ENCODE measurements at places on chromosomes 1 and 21.

- no peak for DNase-seq
These were observed 293.7 kb downstream of the RGS7 start for GRCh38 chr1:241063276-241063675.

DNA sequence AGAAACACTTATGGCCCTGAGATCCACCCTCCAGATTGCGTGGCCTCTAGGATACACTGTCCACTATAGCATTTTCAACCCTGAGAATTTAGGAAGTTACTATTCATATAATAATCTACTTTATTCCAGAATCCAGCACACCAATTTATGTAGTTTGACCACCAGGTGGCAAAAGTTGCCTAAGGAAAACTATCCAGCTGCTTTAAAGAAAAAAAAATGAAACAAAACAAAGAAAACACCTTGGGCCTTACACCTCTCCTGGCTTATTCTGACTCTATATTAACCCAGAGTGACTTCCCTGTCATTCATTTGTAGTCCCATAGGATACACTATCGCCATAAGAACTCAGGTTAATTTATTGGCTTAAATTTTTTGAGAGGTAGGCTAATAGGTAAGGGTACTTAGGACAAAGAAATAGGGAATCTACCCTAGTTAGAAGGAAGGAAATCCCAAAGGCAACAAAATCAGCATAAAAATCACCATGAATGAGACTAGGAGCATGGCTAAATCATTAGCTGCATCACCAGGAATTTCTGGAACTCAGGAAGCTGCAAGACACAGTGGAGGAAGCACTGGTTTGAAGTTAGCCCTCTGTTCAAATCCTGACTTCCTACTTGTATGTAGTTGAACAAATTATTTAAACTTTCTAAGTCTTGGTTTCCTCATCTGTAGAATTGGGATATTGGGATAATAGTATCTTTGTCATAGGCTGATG is 107.5 kb downstream of the SPAG17 start:
- no peak for DNase-seq

- no peak for DNase-seq
These were observed 200.7 kb downstream of the CHRM3 start for GRCh38 chr1:239587066-239587465.

- no peak for DNase-seq
These were observed 109.7 kb upstream of the IRF2BP2 start for GRCh38 chr1:234719454-234720251.

GRCh38 chr1:54609301-54609921 is 13.9 kb downstream of the FAM151A start:
- DNase-seq: no peak

GRCh38 chr1:6603915-6604558 is 1.4 kb upstream of the KLHL21 start:
- DNase-seq: peak; percentile 63

DNA sequence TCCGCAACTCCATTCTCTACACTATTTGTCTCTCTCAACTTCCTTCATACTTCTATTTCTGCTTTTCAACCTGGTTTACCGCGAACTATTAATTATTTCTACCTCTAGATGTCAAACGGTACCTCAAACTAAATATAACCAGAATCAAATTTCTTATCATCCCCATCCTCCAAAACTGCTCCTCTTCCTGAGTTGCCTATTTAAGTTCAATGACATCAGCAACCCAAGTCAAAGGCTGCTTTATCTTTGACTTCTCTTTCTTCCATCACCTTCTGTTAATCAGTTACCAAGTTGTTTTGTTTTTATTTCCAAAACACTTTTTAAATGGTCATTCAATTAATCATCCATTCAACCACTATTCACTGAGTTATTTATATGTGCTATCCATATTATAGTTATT is 171.9 kb downstream of the COL24A1 start:
- no peak for DNase-seq

DNA sequence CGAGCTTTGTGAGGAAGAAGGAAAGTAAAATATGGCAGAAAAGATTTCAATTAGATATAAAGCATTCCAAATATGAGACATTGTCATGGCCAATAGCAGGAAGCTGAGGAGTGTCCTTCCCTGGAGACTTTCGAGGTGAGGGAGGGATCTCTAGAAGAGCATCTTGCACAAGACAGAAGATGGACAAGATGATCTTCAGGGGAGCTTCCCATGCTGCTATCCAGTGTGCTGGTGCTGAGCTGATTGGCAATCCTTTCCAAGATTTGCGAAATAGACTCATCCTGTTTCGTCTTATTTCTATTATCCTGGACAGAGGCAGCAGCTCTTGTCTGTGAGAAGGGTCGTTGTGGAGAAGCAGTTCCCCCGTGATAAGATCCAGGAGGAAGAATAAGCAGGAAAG is 342.0 kb upstream of the CAMK1G start:
- no peak for DNase-seq

- no peak for DNase-seq
These were observed 7.5 kb downstream of the CCDC27 start for GRCh38 chr1:3759796-3760195.

GRCh38 chr1:25356441-25356840 is 18.3 kb downstream of the TMEM50A start:
- no peak for DNase-seq

DNA sequence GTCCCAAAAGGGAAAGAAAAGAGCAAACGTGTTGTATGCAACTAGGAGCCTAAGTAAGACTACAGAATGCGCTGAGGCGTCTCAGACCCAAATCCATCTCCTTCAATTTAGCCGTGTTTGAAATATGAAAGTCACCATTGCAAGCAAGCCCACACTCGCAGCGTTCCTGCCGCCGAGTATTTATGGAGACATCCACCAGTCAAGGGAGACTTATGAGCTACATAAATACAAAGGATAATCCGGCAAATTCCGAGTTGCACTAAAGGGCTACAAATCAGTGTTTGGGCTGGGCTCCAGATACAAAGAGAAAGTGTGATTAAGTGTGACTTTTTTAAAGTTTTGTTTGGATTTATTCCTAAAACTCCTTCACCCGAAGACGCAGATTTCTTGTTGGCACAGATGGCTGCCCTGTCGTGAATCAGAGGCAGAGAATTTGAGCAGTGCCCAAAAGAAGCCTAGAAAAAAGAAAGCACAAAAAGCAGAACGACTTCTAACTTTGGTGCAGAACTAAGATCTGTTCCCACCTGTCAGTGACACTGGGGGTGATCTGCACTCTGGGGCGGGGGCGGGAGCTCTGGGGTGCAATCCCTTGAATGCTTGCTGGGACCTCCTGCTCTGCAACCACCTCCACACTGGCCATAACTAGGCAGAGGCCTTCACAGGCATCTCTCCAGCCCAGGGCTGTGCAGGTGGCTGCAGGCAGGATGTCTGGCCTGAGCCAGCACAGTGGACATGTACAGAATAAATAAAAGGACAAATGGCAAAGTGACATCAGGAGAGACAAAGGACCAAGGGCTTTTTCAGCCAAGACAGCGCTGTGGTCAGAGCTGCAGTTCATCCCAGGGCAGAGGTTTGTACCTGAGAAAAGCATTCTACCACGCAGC is 489.7 kb downstream of the NPHP4 start:
- no peak for DNase-seq

DNA sequence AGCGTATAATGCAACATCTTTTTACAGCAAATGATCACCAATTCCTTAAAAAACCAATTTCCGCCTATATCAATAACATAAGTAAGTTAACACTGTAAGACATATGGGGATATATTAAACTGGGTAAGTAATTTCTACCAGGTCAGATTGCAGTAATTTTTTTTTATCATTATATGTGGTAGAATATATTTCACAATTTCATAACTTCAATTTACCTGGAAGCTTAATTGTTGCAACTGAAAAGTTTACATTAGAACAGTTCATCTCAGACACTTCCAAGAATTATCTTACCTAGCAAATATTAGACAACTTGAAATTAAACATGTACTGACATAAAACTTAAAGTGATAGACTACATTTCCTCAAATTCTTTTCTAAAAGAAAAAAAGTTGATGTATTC is 51.9 kb upstream of the ASPM start:
- no peak for DNase-seq

- no peak for DNase-seq
These were observed 1.5 kb downstream of the TMEM201 start for GRCh38 chr1:9590201-9590600.

- peak; percentile 41 for DNase-seq
These were observed 1.1 kb downstream of the HTR6 start for GRCh38 chr1:19665496-19666465.

DNA sequence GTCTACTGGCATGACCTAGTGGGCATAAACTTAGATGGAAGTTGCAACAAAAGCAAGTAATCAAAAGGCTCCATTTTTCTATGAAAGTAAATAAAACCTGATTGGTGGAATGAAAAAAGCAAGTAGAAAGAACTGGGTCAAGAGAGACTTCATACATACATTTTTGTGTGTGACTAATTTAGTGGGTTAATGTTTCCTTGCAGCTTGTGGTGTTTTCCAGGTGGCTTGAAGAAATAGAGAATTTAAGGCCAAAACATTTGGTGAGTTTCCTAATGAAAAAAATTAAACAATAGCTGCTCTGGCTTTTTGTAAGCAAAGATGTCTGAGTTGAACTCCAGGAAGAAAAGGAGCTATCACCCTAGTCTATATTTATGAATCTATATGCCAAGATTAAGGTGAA is 71.0 kb downstream of the ZC3H11B start:
- no peak for DNase-seq

DNA sequence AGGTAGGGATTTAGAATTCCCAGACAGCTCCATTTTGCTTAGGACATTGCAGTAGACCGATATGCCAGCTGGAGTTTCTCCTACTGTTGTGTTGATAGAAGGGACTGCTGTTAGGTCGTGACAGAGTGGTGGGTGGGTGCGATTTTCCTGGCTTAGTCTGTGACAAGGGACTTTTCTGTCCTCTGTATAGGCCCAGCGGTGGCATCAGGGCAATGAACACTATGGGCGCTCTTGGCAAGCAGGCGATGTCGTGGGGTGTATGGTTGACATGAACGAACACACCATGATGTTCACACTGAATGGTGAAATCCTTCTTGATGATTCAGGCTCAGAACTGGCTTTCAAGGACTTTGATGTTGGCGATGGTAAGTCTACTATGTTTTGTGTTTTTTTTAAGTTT is 321.8 kb downstream of the ZP4 start:
- no peak for DNase-seq

DNA sequence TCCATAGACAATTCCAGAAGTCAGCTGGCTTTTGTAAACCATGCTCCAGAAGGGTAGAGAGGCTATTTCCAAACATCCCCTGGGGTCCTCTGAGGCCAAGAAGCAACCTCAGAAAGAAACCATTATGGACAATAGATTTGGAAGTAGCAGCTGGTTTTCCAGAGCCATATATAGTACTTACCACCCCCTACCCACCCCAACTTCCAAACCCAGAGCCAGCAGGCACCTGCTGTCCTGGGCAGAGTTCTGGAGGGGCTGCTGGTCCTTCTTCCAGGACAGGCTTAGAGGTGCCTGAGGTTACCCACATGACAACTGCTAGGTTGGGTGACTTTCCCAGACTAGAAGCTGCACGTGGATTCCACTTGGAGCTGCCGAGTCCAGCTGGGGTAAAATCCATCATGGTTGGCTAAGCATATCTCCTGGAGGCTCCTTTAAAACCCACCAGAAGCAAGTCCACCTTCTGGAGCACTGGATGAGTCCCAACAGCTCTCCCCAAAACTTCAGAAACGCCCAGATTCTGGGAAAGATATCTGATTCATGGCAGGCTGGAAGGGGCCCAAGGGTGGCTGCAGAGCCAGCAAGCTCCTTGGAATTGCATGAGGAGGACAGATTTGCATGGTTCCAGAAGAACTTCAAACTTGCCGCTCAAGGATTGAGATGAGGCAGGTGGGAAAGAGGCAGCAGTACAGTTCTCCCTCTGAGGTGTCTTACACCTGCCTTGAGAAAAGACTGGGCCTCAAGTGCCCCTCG is 5.8 kb downstream of the MYCL start:
- DNase-seq: no peak

DNA sequence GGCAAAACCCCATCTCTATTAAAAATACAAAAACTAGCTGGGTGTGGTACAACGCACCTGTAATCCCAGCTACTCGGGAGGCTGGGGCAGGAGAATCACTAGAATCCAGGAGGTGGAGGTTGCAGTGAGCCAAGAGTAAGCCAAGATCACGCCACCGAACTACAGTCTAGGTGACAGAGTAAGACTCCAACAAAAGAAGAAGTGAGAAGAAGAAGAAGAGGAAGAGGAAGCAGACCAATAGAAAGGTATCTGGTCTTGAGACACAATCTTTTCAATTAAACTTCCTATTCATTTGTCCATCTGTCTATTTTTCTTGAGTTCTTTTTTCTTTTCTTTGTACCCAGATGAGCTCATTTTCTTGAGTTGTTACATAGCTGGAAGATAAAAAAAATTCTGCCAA is 55.7 kb upstream of the ACADM start:
- DNase-seq: no peak

GRCh38 chr1:48196237-48196636 is 26.3 kb upstream of the SLC5A9 start:
- DNase-seq: no peak

DNA sequence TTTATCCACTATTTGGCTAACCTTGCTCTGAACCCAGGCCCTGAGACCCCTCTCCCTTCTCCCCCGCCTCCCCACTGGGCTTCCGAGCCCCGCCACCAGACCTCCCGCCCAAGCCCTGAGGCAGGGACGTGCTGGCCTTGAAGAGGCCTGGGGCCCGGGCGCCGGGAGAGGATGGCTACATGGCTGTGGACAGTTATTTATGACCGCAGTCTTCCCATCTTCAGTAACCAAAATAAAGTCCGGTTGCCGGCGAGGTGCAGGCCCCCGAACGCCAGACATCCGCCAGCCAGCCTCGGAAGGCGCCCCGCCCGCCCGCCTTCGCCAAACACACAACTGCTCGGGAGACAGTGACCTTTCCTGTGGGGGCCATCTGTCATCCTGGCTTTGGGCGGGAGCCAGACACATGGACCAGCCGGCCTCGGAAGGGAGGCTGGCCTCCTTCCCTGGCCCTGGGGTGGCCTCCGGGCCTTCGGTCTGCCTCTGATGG is 69.0 kb downstream of the DHRS3 start:
- DNase-seq: peak; percentile 63

- DNase-seq: no peak
These were observed 24.0 kb upstream of the SLC30A10 start for GRCh38 chr1:219952361-219952760.

DNA sequence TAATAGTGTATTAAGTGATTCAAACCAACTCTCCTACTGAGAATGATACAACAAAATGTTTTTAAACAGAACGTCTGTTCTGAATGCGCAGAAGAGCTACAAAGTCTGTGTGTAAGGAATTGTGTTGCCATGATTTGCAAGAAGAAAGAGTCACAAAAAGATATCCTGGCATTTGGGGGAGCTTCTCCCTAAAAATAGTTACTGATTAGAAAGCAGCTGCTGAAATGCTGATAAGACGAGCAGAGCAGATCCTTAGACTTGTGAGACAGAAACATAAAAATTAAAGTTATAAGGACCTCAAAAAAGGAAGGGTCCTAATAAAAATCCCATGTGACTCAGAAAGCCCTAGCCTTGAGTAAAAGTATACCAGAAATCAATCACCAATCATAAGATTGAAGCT is 54.9 kb upstream of the CRB1 start:
- no peak for DNase-seq

GRCh38 chr1:11948822-11949458 is 14.4 kb downstream of the PLOD1 start:
- DNase-seq: no peak

All from nephron progenitor cell (in vitro differentiated cells).